ENCODE measurements at places on chromosomes 4 and X. TPM values are rescaled to one million over a fixed set of nuclear protein-coding genes. Genes with fewer than 3 reads are reported as not detected.

DNA sequence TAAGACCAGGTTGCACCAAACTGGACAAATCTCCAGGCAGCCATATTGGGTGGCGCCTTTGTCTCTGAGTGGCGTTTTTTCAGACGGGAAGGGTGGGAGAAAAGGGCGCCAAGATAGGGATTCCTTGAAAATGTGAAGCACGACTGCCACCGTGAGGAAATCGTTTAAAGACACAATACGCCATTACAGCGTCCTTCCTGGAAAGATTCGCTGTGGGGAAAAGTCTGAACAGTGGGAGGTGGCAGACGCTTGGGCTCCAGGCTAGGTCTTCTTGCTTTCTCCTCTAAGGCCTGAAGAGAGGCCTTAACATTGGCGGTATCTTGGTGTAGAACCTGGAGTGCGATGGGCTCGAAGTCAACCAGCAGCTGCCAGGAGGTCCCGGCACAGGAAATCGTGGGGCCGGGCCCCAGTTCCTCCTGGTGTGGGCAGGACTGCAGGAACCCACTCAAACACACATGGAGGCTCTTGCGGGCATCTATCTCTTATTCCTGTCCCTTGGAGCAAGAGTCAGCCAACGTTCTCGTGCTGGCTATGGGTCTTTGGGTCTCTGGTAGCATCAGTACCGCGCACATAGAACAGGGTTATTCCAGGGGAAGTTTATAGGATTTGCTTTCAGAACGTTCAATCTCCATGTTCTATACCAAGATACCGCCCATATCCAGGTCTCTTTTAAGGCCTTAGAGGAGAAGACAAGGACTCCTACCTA is 208.8 kb downstream of the OR13H1 start:
- DNase-seq, result no peak

DNA sequence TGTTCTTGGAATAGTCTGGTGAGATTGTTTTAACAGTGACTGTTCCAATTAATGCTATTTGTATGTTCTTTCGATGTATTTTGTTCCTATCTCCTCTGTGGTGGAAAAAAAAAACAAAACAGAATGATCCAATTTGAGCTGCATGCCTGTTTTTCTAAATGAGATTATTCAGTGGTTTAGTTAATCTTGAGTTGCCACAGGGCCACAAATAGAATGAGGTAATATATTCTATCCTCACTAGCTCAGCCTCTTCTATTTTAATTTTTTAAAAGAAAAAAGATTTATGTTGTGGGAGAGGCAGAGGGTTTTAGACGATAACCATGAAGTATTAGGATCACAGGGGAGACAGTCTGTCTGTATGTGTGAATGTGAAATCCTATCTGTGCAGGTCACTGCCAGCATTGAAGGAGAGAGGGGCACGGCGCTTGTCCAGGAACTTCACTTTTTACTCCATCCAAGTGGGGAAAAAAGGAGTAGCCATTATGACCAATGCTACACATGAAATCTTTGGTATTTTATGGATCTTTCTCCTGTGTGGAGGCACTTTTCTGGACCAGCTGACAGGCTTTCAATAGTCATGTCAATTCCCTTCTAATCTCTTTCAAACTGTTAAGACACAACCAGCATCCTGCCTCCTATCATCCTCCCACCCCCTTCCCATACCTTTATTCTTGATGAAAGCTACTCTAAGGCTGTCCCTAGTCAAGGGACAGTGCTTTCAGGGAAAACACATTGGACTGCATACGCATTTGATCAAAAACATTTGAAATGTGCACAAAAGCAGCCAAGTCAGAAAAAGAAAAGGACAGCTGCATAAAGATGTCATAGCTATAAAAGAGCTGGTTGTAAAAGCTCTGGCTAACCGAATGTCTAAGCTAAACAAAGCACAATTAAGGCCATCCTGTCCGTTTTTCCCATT is 1063.8 kb upstream of the INTU start:
- peak; percentile 31 for DNase-seq

DNA sequence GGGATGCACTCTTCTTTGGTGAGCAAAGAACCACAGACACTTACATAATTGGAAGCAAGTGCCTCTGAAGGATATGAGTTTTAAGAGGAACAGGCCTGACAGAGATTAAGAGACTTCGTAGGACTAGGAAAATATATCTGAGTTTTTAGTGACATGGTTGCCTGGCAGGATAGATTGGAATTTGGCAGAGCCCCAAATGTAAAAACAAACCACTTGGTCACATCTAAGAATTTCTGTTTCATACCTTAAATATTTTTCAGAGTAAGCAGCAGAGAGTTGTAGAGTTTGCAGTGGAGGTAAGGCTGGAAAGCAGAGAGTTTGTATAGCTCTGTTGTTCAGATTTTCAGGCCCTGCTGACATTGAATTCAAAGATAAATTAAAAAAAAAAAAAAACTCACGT is 150.1 kb upstream of the MAGEB2 start:
- DNase-seq, result no peak

- no peak for DNase-seq
These were observed 7.7 kb upstream of the ARHGEF38 start for GRCh38 chr4:105544520-105545286.

- DNase-seq, result no peak
These were observed 101.7 kb downstream of the CPZ start for GRCh38 chr4:8694226-8694625.

DNA sequence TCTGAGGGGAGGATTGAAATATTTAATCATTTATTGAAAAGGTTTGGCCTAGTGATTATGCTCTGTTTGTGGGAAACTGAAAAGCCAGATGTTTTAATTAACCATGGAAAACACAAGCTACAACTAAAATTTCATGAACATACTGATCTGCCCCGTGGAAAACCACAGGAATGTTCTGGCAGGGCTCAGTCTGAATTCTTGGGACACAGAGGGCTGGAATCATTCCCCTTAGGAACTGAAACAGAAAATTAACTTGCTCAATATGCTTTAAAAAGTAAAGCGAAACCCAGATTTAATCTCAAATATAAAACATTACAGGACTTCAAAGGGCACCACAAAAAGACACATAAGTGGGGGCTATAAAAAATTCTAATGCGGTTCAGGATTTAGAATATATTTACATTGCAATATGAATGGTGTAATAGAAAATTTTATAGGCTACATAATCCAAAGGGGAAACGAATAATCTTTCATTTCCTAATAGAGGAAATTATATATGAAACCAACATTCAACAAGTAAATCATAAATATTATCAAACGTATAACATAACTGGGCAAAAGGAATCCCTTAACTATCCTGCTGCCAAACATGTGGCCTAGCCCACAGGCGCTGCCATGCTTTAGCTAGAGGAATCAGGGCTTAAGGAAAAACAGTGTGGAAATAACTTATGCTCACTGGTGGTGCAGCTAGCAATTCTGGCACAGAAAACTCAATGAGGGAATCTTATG is 70.9 kb downstream of the APBB2 start:
- DNase-seq, result no peak

- DNase-seq, result no peak
These were observed 202.4 kb downstream of the RTL9 start for GRCh38 chrX:110561034-110561433.

DNA sequence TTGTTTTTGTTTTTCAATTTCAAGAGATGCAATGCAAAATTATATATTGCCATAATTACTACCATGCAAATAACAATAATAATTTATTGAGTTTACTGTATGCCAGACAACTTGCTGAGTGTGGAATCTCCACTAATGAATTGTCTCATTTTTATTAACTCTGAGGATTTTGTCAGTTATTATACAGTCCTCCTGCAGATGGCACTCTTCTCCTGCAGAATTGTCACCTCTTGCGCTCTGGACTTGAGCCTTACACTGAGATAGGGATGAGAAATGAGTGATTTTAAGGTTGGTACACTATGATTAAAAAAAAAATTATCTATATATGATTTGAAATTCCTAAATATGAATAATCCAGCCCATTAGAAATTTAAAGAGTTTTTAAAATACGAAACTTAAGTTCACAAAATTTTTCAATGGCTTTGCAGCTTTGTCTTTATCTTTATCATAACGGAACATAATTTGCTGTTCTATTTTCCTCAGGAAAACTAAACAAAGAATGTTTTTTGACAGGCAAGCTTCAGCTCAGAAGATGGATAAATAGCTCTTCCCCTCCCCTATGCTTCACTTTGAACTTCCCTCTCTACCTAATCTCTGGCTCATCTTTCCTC is 12.7 kb upstream of the PAQR3 start:
- DNase-seq, result no peak

GRCh38 chrX:47484885-47485284 is 1.9 kb upstream of the ZNF41 start:
- no peak for DNase-seq

GRCh38 chr4:113078066-113078465 is 28.6 kb downstream of the ANK2 start:
- DNase-seq, result no peak

DNA sequence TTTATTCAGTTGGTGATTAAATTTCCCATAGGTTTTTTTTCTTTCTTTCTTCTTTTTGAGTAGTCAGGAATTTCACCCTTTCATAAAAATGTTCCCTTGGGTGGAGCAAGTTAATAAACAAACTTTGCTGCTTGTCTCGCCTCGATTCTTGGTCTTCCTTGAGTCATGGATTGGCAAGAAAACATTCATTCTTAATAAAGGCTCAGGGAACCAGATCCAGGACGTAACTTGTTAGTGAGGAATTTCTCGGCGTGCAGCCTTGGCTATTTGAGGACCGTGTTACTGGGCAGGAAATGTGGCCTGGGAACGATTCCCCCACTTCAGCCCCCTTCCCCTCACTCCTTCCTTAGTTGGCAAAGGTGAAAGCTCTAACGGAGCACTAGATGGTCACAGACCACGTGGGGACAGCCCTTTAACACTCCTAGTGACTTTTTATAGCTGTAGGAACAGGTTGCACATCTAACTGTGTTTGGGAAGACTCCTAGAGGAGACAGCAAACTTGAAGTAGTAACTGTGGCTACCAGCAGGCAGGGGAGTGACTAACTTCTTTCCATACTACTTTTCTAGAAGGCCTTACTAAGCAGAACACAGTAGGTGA is 106.8 kb downstream of the UCHL1 start:
- no peak for DNase-seq

DNA sequence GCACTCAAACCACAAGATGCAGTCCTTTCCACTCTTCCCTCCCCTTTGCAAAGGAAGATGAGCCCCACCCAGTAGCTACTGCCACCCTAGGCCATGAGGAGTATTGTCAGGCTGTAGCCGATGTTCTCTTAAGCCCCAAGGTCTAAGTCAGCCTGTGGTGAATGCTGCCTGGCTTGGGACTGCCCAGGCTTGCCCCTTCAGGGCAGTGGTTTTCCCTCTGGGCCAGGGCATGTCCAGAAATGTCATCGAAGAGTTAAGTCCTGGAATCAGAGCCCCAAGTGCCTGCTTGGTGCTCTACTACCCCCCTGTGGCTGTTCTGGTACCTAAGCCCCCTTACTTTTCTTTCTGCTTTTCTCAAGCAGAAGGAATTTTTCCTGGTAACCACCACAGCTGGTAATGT is 11.8 kb upstream of the PGK1 start:
- no peak for DNase-seq

Gene DGKK
- 0.53 TPM for total RNA-seq

Gene TMEM35A
- 8.0 TPM for total RNA-seq

Gene DYNLT3
- total RNA-seq, result 50.8 TPM

Gene PCDH19
- total RNA-seq, result 6.9 TPM

Gene PPARGC1A
- 6.2 TPM for total RNA-seq

Gene VEGFD
- total RNA-seq, result 2.6 TPM

Gene QRFPR
- total RNA-seq, result 0.42 TPM

Gene PNMA5
- not detected for total RNA-seq

Measured in urinary bladder (tissue), 4 donors.